ENCODE measurements at places on chromosomes 5 and 9. TPM values are rescaled to one million over a fixed set of nuclear protein-coding genes. Genes with fewer than 3 reads are reported as not detected.

SPINK1 gene
- total RNA-seq: 4.0 TPM

TMEM250 gene
- 13.0 TPM for total RNA-seq

C9orf85 gene
- 8.3 TPM for total RNA-seq

IFNB1 gene
- not detected for total RNA-seq

GRCh38 chr5:174831031-174831660, 106.8 kb downstream of the MSX2 start:
- peak; percentile 76 for DNase-seq

DNA sequence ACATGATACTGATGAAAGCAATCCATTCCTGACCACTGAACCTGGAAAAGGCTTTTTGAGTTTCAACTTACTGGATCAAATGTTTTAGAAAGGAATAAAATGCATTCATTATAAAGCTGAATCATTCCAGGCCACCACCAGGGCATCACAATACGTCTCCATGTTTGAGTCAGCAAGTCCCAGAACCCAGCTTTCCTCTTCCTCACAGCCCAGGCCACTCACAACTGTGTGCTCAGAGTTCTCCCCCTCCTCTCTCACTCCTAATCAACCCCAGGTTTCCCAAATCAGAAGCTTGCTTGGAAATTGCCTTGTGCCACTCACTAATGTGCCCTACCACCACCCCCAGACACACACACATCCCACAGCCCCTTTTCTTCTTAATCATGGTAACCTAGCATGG, 91.7 kb downstream of the GNA14 start:
- no peak for DNase-seq

DNA sequence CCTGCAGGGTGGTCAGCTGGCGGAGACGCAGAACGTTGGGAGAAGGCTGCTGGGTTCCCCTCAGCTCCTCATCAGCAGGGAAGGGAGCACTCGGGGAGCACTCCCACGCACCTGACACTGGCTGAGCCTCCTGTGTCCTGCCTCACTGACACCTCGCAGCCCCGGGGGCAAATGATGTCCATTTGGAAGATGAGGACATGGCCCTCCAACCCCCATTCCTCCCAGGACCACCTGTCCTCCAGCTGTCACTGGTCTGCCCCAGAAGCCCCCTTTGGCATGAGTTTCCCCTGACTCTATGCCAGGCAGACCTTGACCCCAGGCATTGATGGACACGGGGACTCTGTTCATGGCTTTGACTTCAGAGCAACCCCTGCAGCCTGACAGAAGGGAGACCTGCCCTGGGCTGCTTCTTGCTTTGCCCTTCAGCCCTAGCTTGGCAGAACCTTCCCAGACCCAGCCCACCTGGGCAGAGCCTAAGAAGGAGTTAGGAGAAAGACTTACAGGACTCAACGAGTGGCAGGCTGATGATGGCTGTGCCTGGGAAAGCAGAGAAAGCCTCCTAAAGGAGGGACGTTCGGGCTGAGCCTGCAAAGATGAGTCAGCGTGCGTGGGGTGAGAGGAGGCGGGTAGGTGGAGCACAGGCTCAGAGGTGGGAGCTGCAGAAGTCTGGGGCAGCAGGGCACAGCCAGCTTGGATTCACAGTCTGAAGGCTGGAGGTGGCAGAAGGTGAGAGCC, 90.6 kb downstream of the LMX1B start:
- DNase-seq: no peak

DNA sequence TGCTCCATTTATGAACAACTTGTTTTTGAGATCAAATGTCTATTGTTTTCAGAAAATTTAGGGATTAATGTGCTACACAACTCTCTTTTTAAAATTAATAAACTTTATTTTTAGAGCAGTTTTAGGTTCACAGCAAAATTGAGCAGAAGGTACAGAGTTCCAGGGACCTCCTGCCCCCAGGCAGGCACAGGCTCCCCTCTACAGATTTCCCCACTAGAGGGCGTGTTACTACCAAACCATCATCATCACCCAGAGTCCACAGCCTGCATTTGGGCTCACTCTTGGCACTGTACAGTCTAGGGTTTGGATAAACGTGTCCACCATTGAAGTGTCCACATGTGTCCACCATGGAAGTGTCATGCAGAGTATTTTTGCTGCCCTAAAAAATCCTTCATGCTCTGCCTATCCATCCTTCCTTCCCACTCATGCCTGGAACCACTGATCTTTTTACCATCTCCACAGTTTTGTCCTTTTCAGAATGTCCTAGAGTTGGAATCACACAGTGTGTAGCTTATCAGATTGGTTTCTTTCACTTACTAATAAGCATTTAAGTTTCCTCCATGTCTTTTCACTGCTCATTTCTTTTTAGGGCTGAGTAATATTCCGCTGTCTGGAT, 61.7 kb downstream of the MRPL36 start:
- no peak for DNase-seq

DNA sequence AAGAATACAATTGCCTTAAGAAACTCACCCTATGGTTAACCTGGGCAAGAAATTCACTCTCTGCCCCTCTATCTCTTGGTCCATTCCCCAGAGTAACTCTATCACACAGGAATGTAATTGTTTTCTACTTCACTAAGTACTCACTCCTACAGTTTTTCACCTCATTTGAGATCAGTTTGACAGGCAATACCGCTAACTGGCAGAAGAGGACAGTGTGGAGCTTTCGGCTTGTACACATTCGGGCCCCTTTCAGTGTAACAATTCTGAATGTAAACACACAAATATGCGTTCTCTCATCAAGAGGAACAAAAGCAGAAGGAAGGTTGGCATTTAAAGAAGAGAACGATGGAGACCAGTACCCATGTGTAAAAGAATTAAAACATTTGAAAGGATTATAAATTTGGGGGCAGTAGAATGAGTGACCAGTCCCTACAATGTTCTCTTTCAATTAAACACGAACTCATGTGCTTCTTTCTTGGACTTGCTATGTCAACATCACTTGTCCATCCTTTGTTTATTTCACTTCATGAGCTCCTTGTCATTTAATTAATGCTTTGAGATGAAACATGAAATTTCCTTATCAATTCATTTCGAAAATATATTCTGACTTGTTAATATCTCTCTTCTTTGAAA, 188.5 kb upstream of the GRAMD2B start:
- peak; percentile 25 for DNase-seq

- no peak for DNase-seq
Measured at GRCh38 chr5:171437286-171437821, 17.9 kb downstream of the FGF18 start.

DNA sequence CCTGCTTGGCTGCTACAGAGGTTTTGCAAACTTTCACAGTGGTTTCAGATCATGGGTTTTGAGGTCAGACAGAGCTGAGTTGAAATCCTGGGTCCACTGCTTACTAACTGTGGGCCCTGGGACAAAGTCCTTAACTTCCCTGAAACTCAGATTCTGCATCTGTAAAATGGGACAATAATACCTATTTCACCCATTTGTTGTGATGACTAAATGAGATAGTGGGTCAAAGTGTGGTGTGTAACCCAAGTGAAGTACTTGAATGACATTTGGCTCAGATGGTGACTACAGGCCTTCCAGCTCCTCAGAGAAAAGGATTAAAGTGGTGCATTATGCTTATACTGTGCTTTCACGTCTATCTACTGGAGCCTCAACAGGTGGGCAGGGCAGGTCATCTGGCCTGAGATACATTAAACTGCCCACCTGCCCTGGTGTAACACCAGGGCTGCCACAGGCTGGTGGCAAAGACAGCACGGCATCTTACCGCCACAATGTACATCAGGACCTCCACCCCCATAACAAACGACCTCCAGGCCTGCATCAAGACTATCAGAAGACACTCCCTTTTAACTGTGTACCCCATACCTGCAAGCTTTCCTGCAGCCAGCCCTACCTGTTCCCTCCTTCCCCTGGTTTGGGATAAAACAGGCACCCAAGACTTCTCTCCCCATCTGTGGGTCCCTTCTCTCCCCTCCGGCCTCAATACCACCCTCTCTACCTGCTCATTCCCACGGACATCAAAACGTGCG, 846 bp upstream of the TRAF1 start:
- DNase-seq: no peak

GRCh38 chr9:16161483-16161882, 608.6 kb downstream of the CCDC171 start:
- no peak for DNase-seq

DNA sequence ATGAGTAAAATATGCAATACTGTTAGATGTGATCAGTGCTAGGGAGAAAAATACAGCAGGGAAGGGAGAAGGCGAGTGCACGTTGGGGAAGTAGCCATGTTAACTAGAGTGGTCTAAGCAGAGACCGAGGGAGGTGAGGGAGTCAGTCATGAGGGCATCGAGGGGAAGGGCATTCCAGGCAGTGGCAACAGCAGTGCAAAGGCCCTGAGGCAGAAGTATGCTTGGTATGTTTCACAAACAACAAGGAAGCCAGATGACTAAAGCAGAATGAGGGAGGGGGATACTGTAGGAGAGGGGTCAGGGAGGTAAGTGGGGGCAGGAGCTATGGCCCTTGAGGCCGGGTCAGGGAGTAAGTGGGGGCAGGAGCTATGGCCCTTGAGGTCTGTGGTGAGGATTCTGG, 123.3 kb upstream of the BOD1 start:
- DNase-seq: no peak

- DNase-seq: no peak
Measured at GRCh38 chr5:75306746-75307145, 30.3 kb upstream of the HMGCR start.

DNA sequence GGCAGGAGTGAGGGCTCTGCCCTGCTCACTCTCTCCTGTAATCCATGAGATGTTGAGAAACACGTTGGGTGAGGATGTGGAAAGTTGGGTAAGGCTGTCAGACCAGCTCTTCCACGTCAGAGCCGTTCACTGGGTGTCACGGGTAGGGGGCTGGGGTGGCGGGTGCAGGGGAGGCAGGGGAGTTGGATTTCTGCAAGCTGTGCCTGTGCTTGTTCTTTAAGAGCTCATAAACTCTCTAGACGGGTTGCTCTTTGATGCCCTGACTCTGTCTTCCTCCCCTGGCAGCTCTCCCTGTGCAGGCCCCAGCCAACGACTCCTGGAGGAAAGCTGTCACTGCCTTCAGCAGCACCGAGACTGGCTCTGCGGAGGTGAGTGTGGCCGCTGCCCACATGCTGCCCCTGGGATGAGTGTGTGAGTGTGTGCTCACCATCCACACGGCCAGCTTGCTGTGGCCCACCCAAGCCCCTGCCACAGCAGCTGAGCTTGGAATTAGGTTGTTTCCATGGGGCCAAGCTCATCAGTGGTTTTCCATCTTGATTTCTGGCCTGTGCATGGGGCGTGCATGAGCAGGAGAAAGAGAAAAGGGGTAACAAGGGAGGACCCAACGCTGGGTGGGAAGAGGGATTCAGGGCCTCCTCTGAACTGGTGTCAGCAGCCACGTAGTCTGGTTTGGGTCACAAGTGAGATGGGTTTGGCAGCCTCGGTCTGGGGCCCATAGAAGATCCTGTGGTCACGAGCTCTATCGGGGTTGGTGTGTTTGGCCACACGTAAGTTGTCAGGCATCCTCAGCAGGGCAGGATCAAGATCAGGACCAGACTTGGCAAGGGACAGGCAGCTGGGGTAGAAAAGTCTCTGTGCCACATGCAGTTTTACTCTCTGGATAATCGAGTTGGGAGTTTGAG, 21.0 kb upstream of the POMT1 start:
- no peak for DNase-seq

DNA sequence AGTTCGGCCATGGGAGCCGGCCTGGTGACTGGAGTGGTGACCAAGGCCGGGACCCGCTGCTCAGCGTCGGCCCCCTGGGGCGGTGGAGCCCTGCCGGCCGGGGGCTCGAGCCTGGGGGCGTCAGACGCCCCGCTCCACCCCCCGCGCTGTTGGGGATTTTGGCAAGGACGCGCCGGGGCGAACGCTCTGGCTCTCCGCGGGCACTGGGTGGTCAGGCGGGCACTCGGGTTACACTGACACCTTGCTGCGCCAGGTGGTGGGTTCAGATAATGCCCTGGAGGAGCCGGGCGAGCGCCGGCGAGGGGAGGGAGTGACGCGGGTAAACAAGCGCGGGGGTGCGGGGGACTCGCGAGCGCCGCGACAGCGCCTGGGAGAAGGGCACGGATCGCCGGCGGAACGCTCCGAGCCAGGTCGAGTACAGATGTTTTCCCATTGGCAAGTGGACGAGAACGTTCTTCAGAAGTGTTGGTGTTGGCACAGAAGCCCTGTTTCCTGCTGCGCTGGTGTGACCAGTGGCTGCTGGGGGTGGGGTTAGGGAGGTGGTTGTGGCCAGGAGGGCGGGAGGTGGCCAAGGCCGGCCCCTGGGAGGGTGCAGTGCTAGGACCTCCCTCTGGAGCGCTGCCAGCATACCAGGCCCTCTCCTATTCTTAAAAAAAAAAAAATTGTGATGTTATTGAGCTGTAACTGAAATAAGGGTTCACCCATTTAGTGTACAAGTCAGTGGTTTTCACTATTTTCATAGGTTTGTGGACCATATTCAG, 773 bp downstream of the SQSTM1 start:
- DNase-seq: peak; percentile 96

GRCh38 chr5:96893342-96893741, 17.0 kb downstream of the ERAP2 start:
- no peak for DNase-seq

- peak; percentile 76 for DNase-seq
Measured at GRCh38 chr5:168654211-168654721, 75.1 kb upstream of the PANK3 start.

DNA sequence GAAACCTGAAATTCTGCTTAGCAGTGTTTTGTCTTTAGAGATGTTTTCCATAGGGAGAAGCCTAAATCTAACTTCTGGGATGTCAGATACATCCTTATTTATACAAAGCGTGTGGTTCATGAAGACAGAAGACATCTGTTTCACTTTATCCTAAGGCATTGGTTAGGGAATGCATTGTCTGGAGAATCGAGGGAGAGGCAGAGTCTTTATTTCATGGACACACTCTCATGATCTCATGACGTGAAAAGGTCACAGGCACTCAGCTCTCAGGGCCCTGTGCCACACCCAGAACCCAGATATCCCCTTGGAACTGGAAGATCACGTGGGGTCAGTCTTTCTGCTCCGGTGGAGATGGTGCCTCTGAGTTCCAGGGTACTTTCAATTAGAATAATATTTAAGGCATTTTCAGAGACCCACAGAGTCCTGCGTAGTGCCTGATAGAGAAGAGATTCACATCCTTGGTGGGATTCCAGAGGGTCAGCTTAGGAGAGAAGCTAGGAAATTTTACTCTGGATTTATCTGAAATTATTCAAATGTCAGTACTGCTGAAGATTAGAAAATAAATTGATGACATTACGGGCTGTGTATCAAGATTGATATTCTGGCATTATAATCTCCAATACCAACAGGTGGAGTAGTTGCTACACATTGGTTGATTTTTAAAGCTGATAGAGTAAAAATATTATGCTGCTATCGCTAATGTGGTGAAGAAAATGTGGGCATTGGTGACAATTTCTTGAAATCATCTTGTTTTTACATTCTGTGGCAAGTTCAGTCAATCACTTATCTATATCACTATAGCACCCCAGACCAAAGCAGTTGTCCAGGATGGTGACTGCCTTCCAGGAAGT, 378.3 kb downstream of the MTRR start:
- DNase-seq: peak; percentile 46

DNA sequence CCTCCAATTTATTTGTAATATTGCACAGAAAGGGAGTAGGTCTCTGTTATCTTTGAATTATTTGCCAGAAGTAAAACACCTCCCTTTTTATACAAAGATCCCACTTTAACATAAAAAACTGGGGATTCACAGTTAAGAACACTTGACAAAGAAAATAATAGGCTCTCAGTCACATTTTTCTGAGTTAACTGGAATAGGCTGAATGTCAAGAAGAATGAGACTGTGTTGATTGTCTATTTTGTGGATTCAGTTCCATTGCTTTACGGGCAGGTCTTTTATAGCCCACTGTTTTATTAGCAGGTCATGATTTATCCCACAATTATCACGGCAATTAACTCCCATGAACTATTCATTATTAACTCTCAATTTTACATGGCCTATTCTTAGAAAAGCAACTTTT, 427.4 kb downstream of the CTNND2 start:
- no peak for DNase-seq
